Body of pancreas (tissue), 4 donors: ENCODE measurements at places on chromosomes 13 and 19.
A peak's percentile ranks its signal among the peaks of the same experiment; 100 is the strongest.

DNA sequence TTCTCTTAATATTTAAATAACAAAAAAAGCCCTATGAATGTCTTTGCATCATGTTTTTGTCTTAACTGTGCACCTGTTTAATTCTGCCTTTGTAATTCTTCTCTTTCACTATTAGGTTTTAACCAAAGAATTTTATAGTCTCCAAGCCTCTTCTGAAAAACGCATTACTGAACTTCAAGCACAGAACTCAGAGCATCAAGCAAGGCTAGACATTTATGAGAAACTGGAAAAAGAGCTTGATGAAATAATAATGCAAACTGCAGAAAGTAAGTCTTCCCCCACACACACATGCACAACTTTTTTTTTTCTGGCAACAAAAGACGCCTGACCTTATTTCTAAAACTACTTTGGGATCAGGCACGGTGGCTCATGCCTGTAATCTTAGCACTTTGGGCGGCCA lies 126.5 kb downstream of the PIBF1 start:
- DNase-seq, result no peak

GRCh38 chr13:33392794-33393405 lies 107.3 kb upstream of the STARD13 start:
- no peak for DNase-seq

- peak; percentile 58 for DNase-seq
Observed at GRCh38 chr19:42497492-42498168, 30.7 kb downstream of the CEACAM1 start.

DNA sequence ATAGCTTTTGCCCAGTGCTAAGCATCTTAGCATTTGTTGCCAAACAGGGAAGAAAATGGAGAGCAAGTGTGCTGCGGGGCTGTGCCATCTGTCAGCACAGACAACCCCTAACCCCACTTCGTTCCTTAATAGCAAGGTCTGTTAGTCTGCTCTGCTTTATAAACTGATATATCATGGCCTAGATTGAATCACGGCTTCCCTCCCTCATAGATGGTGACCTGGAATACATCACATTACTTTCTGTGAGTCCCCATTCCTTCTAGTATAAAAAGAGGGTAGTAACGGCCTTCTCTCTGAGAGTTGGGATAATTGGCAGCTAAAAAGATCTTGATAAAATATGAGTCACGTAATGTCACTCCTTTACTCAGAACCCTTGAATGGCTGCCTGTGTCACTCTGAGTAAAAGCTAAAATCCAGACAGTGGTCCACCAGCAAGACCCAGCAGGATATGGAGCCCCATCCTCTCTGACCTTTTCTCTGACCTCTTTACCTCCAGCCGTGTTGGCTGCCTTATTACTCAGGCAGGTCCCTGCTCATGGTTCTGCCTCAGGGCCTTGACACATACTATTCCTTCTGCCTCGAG lies 151.7 kb downstream of the DLEU7 start:
- no peak for DNase-seq

DNA sequence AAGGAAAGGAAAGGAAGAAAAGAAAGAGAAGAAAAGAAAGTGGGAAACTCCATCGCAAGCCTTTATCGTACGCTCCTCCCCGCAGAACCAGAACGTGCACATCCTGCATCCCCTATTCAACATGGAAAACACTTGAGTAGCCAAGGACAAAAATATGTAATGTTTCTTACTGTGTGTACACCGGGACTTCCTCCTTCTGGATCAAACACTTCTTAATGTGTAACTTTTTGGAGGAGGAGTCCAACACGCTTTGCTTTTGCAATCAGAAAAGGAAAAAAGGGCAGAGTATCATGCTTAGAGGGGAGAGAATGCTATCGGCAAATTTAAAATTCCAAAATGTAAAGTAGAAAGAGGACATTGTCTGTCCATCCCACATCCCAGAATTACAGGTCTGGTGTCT lies 7.8 kb upstream of the SHFL start:
- DNase-seq, result no peak

- no peak for DNase-seq
Observed at GRCh38 chr19:29663861-29664752, 1.2 kb upstream of the PLEKHF1 start.

DNA sequence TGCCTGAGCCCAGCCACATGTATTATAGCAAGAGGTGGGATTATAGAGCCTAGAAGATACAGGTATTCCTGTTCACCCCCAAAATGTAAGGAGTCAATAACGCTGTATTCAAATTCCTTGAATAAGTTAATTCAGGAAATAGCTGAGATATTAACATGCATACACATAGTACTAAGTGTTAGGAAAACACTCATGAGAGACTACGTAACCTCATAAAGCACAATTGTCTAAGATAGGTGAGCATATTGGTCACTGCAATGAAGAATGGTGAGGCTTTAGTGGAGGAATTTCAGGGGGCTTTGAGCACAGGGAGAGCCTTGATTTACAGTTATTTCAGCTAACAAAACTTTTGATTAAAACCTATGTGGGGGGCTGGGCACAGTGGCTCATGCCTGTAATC lies 161.6 kb downstream of the LMO7 start:
- no peak for DNase-seq

GRCh38 chr13:23723471-23723870 lies 153.3 kb downstream of the TNFRSF19 start:
- DNase-seq, result no peak

GRCh38 chr13:34310539-34310938 lies 492.6 kb downstream of the RFC3 start:
- DNase-seq, result no peak

DNA sequence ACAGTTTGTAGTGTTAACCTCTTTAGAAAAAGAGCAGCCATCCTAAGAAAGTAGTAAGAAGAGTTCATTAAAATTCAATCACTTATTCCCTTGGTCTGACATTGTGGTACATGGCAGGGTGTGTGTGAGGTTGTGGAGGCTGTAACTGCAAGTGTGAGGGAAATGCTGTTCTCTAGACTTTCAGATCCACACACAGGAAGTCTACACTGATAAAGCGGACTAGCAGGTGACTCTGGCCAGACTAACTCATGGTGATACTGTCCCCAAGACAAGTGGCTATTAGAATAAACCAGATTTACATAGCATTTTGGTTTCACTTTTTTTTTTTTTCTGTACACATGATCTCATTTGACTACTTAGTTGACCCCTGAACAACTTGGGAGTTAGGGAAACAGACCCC lies 10.0 kb downstream of the MTIF3 start:
- no peak for DNase-seq

DNA sequence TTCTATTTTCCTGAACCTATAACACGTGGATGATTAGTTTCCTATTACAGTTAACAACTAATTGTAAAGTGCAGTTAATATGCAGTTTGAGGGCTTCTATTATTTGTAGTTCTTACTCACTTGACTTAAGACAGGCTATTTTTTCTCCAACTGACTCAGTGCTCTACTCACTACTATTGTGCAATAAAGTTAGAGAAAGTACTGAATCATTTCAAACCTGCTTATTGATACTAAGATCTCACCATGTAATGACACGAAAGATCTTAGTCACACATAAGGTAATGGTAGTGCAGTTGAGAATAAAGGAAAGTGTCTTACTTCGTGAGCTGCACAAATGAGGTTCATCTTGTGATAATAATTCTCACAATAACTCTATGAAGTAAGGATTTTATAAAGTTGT lies 22.8 kb upstream of the ITM2B start:
- no peak for DNase-seq

- DNase-seq, result peak; percentile 94
Observed at GRCh38 chr19:44499962-44500949, at the start of gene ZNF180. Gene ZNF180 (minus strand): TSS chr19:44500522. CDS start chr19:44497334, 3,188 bp downstream.

DNA sequence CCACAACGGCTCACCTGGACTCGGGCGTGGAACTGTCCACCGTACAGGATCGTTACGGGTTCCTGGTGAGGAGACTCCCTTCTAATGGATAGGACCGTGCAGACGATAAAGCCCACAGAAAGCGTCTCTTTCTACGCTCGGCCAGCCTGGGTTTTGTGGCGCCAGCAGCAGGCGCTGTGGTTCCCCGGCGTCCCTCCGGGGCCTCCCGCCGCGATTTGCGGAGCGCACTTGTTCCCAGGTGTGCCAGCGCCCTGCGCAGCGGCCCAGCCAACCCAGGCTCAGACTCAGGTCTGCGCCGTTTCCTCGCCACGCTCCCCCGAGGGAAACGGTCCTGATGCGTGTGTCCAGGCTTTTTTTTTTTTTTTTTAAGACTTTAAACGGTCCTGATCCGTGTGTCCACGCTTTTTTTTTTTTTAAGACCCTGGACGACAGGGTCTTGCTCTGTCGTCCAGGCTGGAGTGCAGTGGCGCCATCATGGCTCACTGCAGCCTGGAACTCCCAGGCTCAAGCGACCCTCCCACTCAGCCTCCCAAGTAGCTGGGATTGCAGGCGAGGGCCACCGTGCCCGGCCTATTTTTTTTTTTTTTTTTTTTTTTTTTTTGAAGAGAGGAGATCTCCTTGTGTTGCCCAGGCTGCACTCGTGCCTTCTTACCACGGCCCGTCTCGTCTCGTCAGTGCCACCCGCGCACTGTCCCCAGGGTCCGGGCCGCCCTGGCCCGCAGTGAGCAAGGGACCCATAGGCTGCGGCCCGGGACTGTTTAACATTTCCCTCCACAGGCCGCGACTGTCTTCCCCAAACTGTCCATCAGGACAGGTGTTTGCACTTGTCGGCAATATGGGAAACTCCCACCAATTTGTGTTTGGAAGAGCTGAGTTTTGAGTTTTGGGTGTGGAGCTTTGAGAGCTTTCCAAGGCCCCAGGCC lies 23.8 kb downstream of the GJA3 start:
- peak; percentile 60 for DNase-seq

DNA sequence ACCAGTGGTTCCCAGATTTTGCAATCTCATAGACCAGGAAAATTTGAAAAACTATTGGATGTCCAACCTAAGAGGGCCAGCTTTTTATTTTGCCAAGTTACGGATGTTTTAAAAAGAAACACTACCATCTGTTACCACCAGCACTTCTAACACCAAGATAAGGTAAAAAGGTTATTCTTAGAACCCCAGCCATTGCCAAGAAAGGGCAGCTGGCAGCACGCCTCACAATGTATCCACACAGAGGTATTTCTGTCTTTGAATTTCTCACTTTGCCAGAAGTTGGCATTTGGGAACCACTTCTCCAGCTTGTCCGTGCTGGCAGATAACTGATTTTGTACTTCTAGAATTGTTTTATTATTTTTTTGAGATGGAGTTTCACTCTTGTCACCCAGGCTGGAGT lies 28.7 kb downstream of the CAPN12 start:
- peak; percentile 95 for DNase-seq

DNA sequence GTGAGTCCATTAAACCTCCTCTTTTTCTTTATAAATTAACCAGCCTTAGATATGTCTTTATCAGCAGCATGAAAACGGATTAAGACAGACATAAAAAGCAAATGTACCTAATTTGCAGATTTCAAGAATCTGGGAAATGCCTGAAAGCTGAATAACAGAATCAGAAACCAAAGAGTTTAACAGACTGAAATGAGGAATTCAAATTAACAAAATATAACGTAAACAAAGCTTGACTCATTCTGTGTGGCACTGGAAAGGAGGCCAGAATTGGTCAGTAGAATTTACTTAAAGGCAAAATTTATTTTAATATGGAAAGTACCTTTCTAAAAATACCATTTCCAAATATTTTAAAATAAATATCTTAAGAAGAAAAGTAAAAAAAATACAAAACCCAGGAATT lies 540.6 kb upstream of the HTR2A start:
- DNase-seq, result no peak

DNA sequence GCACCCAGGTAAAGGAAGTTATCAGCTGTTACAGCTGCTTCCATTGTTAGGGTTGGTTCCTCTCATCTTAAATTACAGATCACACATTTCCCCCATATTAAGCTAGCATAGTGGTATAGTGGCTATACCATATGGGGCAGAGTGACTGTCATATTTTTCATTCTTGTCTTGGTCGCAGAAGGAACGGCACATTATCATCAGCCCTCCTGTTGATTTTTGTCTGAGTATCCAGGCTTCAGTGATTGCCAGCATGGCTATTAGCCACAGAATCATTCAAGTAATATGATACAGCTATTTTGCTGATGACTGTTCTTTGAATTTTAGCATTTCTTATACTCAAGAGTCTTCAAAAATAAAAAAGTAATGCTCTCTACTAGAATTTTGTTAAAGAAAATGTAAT lies 240.9 kb downstream of the LIG4 start:
- DNase-seq, result no peak

DNA sequence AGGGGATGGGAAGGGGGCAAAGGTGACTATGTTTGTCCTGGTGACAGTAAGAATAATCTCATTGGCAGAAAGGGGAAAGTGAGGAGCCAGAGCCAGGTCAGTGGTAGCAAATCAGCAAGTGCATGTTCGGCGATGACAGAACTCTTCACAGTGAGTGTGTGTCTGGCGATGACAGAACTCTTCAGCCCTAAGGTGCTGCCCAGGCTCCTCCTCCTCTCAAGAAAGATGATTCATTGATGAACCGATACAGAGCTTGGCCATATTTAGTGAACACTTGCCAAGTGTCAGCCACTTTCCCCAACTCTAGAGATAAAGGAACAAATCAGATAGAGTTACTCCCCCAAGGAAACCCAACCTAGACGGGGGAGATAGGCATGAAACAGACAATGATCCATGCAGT lies 199.3 kb upstream of the UBL3 start:
- no peak for DNase-seq

GRCh38 chr19:49145573-49146407 lies 9.4 kb downstream of the HRC start:
- DNase-seq, result peak; percentile 74

GRCh38 chr19:42068756-42069571 lies 1.0 kb downstream of the GRIK5 start:
- DNase-seq, result no peak

- DNase-seq, result no peak
Observed at GRCh38 chr13:39956036-39956435, 300.6 kb downstream of the COG6 start.

DNA sequence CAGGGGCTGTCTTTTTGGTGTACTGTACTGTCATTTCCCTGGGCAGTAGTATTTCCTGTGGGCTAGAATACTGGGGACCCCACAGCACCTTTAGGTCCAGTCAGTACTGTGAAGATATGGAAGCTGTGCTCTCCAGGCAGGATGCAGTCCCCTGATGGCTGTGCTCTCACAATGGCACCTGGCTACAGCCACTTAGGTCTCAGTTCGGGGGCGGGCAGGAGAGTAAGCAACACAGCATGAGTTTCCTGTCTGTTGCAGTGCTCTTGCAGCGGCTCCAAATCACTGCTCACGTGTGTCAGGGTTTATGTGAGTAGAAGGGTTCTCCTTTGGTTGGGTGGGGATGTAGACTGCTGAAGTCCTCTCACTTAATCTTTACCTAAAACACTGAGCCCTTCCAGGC lies 810.4 kb downstream of the DACH1 start:
- DNase-seq, result no peak

DNA sequence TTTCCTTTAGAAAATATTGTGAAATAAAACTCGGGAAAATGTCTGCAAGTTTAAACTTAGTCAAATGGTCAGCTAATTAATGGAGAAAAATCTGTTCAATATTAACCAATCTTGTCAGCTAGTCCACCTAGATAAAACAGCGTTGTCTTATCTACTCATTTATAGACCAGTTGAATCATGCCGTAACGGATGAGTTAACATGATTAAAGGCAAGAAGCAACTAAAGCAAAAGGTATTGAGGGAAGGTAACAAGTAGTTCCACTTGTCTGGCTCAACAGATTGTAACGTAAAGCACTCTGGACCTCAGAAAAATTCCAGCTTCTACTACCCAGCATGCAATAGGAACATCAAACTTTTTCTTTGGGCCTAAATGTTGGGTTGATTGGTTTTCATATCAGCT lies 958.2 kb downstream of the DIAPH3 start:
- DNase-seq, result no peak
